ENCODE measurements at places on chromosomes 1 and 21.

DNA sequence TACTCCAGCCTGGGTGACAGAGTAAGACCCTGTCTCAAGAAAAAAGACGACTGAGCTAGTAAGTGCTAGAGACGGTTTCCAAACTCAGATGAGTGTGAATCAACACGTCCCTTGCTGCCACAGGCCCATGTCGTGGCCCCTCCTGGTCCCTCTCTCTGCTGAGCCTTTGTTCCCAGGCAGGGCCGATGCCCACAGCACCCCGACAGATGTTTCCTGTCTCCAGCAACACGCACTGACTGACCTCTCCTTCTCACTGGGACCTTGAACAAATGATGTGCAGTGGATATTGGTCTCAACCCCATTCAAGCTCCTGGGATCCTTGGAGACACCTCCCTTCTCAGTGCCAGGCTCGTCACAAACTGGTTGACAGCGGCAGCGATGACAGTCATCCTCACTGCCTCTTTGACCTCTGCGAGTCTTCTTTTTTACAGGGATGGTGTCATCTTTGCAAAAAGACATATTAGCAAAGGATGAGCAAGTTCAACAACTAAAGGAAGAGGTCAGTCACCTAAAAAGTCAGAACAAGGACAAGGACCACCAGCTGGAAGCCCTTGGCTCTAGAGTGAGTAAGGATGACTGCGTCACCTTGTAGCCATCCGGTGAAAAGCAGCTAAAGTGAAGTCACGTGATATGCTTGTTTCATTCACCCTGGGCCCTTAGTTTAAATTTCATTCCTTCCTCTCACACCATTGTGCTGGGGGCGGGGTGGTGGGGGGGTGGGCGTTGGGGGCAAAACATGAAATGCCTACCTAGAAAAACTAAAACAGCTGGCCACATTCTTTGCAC, 65.8 kb downstream of the FHAD1 start:
- H3K27ac ChIP-seq, result no peak overlapping the region
- H3K36me3 ChIP-seq, result no peaks in the 10 kb centered on the region
- H3K4me3 ChIP-seq, result no peak overlapping the region
- H3K4me1 ChIP-seq, result no peaks in the 10 kb centered on the region
- H3K27me3 ChIP-seq, result peaks cover 14% of the 10 kb centered on the region

GRCh38 chr1:201299968-201300367, 16.7 kb downstream of the PKP1 start:
- H3K27ac ChIP-seq, result no peak overlapping the region
- no peak overlapping the region for H3K4me3 ChIP-seq
- no peaks in the 10 kb centered on the region for H3K4me1 ChIP-seq
- H3K27me3 ChIP-seq, result peaks cover 61% of the 10 kb centered on the region

- no peaks in the 10 kb centered on the region for H3K36me3 ChIP-seq
- no peak overlapping the region for H3K27ac ChIP-seq
- no peaks in the 10 kb centered on the region for H3K27me3 ChIP-seq
These were observed 8.7 kb upstream of the CBR3 start for GRCh38 chr21:36126208-36126565.

- no peak overlapping the region for H3K4me3 ChIP-seq
- peaks cover 8% of the 10 kb centered on the region for H3K4me1 ChIP-seq
- H3K36me3 ChIP-seq, result no peaks in the 10 kb centered on the region
These were observed 159.5 kb upstream of the KAZN start for GRCh38 chr1:14439015-14439414.

DNA sequence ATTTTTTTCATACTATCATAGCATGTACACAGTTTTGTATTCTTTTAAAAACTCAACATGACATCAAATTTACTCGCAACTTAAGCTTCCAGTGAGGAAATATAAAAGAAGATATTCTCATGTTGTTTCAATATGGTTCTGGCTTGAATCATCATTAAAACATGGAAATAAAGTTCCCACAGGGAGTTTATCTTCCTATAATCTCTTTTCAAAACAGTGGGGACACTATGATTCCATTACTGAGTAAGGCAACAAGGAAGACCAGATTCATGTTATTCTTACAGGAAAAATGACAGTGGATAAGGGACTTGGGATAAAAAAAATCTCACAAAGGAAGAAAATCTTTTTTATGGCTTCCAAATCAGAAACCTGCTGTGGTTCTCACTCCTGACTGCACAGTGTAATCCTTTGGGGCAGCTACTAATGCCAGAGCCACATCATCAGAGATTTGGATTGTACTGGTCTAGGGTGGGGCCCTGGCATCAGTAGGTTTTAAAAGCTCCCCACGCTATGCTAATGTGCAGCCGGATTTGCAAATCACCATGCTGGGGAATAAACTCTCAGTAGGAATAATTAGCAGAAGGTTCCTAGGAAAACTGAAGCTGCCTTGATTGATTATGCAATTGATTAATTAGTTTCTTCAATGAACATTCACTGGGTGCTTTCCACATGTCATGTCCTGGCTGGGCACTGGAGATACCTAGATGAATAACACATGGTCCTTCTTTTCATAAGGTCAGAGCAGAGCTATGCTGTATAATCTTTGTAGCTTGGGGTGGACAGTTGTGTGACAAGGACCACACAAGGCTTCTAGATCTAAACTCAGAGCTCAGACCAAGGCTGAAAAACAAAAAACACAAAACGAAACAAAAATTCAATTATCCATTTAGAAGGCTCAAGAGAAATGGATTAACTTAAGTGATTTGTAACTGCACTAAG, 71.1 kb upstream of the C8B start:
- no peak overlapping the region for H3K27ac ChIP-seq
- no peaks in the 10 kb centered on the region for H3K4me1 ChIP-seq
- no peak overlapping the region for H3K4me3 ChIP-seq
- H3K36me3 ChIP-seq, result no peaks in the 10 kb centered on the region
- no peaks in the 10 kb centered on the region for H3K27me3 ChIP-seq

DNA sequence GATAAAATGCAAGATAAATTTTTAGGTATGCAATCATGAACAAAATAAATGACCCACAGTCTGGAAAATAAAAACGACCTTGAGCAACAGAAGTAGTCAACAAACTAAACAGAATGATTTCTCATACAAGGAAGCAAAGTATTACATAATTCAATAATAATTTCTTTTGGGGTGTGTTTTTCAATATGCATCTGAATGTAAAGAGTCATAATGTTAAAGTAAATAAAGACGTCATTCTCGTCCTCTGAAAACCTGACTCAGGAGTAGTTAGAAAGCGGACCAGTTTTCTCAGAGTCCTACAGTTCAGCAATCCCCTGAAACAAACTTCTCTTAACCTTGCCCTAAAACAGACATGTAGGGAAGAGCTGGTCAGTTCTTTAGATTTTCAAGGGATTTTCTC, 18.6 kb downstream of the CDC42BPA start:
- H3K27me3 ChIP-seq, result no peaks in the 10 kb centered on the region
- peaks cover 1% of the 10 kb centered on the region for H3K36me3 ChIP-seq
- H3K4me3 ChIP-seq, result no peak overlapping the region
- peak; percentile 59 for DNase-seq
- peak overlapping the region; percentile 22 for H3K27ac ChIP-seq

- no peaks in the 10 kb centered on the region for H3K27me3 ChIP-seq
- no peaks in the 10 kb centered on the region for H3K4me1 ChIP-seq
- no peak overlapping the region for H3K27ac ChIP-seq
- peak; percentile 19 for DNase-seq
- no peaks in the 10 kb centered on the region for H3K36me3 ChIP-seq
These were observed 319.1 kb upstream of the SGIP1 start for GRCh38 chr1:66214901-66215300.

DNA sequence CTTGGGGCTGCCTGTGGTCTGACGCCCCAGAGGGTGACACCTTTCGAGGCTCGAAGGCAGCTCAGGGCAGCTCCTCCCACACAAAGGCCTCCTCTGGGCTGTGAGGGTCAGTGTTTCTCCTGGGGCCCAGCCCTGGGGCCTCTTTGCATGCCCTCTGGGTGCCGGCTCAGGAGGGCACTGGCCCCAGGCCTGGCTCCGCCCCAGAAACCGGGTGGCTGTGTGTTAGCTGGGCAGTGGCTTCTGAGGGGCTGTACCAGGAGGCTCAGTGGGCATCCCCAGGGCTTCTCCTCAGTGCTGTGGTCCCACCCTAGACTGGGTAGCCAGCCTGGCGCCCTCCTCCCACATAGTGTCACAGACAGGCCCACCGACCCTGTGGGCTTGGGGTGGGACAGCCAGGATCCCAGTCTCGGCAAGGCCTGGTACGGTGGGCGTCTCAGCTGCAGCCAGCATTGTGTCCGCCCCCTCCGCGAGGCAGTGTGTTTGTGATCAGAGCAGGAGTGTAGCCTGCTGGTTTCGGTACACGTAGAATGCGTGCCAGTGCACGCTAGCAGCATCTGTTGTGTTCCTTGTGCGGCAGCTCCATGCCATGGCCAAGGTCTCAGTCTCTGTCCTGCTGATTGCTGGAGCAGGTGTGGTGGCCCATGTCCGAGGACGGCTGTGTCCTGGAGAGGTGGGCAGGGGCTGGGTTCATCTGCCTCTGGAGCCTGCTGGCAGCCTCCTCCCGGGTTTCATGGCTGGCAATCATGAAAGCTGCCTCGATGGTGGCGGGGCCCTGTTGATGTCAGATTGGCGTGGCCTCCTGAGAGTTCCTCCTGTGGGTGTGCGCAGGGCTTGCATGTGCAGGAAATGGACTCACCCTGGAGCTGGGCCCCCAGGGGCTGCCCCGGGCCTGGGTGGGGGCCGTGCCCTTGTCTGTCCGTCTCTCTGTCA, 28.0 kb downstream of the RRP1 start:
- no peak for DNase-seq
- no peak overlapping the region for H3K27ac ChIP-seq
- no peak overlapping the region for H3K4me3 ChIP-seq
- no peaks in the 10 kb centered on the region for H3K27me3 ChIP-seq
- no peaks in the 10 kb centered on the region for H3K4me1 ChIP-seq

DNA sequence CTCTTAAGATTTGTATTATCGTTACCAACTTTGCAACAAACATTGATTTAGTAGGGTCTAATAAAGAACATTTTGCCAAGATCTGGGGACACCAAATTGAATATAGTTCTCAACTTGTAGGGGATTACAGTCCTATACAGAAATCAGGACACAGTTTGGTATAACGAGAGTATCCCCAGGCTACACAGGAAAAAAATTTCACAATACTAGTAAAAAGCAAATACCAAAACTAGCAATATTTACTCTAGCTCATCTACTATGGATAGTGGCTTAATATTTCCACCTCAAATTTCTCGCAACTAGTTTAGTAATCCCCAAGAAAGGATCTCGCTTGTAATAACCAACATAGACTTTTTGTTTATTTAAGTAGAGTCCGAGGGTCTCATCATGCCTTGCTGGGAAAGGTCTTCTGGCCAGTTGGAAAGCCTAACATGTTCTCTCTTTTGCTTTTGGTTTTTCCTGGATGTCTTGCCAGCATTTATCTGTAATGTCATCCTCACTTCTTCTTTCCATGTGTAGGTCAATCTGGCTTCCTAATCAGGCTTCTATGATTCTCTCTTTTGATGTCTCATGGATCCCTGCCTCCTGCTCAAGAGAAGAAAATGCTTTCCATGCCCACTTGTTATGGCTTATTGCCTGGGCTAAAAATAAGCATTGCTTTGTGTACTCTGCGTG, 104.7 kb upstream of the KCNK2 start:
- no peaks in the 10 kb centered on the region for H3K27me3 ChIP-seq
- no peak overlapping the region for H3K4me3 ChIP-seq
- no peak for DNase-seq
- H3K36me3 ChIP-seq, result no peaks in the 10 kb centered on the region
- no peak overlapping the region for H3K27ac ChIP-seq

DNA sequence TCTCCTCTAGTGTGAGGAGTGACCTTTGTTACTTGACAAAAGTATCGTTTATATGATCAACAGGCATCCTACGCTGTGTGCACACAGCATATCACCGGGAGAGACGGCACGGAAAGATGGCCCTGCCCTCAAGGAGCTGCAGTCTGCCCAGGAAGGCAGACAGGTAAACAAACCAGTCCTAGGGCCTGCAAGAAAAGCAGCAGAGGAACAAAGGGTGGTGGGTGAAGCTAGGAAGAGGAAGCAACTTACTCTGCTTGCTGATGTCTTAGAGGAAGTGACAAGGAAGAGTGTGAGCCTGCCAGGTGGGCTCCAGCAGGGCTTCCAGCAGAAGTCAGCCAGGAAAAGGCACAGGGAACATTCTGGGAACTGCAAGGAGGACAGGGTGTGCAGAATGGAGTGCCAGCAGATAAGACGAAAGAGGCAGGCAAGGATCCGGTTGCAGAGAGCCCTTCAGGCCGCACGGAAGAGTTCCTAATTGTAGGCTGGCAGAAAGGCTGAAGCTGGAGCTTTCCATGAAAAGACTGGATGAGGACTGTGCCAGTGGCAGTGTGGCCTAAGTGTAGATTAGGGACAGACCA, 106.7 kb downstream of the SLC45A1 start:
- peaks cover 11% of the 10 kb centered on the region for H3K4me1 ChIP-seq
- no peaks in the 10 kb centered on the region for H3K27me3 ChIP-seq
- DNase-seq, result no peak

GRCh38 chr1:241532864-241533263, 686 bp downstream of the KMO start:
- H3K27me3 ChIP-seq, result peaks cover 9% of the 10 kb centered on the region
- H3K36me3 ChIP-seq, result no peaks in the 10 kb centered on the region
- no peaks in the 10 kb centered on the region for H3K4me1 ChIP-seq
- H3K4me3 ChIP-seq, result no peak overlapping the region

DNA sequence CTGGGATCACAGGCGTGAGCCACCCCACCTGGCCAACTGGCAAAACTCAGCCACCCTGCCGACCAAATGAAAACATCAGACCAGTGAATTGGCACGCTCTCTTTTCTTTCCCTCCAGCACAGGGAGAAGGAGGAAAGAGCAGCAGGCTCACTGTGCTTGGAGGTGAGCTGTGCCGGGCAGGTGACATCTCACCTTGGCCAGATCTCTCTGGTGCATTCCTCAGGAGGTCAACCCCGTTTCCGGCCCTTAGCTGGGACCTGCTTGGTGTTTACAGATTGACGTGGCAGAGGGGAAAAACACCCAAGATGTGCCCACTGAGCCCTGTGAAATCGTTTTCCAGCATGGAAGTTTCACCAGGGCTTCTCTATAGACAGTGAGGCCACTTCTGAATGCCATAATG, 45.1 kb downstream of the TMEM51 start:
- no peak overlapping the region for H3K27ac ChIP-seq
- H3K4me1 ChIP-seq, result peaks cover 21% of the 10 kb centered on the region
- no peak overlapping the region for H3K4me3 ChIP-seq
- no peak for DNase-seq

DNA sequence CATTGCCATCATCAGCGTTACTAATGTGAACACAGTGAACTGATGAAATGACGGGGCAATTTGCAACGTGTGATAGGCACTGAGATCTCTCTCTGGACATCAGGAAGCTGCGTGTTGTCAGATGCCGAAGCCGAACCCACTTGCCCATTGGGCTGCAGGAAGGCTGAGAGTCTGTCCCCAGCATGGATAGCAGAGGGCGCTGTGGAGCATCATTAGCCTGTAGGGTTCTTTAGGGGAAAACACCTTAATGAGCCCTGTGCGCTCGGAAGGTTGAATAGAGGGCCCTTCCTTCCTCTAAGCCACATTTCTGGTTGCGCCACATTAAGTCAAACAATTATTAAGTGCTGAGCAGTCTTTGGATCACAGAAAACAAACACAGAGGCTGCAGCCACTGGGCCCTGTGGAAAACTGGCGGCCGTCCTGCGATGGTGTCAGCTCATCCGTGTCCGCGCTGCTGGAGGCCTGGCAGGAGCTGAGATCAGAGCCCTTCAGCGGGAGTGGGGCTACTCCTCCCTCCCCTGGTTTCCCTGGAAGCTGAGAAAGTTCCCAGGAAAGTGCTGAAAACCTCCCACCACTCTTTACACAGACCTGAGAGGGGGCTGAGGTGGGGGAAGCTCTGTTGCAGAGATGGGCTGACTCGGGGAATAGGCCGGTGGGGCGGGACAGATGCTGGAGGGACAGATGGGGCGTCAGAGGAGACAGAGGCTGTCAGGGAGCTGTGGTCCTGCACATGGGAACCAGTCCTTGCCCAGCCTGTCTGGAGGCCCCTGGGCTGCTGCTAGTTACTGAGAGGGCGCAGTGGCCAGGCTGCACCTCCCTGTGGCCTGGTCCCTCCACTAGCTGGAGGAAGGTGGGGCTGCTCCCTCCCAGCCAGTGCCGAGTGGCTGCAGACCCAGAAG, 12.7 kb downstream of the TFF2 start:
- no peak overlapping the region for H3K4me3 ChIP-seq
- DNase-seq, result peak; percentile 35
- no peaks in the 10 kb centered on the region for H3K4me1 ChIP-seq
- H3K27ac ChIP-seq, result no peak overlapping the region

Measured in IMR-90 (cell line).